Activated CD4-positive, alpha-beta T cell treated with anti-CD3 and anti-CD28 coated beads for 24 hours (primary cell): ENCODE measurements at places on chromosomes 12 and 14.

GRCh38 chr12:127044836-127045235 is 1222.1 kb upstream of the TMEM132C start:
- DNase-seq, result no peak

DNA sequence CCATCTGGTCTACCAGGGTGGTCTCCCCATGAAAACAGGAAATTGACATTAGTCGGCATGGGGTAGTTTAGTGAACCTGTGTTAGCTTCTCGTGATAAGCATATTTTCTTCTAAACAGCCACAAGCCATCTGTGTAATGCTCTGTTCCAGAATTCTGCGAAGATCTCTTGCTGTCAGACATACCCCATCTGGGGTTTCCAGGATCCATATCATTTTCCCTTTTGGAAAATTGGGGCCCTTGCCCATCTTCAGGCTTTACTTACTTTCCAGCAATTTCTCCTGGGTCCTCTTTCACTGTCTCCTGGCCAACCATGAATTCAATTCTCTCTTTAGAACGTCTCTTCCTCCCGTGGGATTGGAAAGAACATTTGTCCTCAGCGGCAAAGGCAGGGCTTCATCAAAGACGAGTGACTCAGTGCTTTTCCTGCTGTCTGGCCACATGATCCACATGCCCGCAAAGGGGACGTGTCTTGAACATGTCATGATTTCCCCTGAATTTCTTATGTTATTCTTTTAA is 21.4 kb upstream of the NCOR2 start:
- no peak for DNase-seq

DNA sequence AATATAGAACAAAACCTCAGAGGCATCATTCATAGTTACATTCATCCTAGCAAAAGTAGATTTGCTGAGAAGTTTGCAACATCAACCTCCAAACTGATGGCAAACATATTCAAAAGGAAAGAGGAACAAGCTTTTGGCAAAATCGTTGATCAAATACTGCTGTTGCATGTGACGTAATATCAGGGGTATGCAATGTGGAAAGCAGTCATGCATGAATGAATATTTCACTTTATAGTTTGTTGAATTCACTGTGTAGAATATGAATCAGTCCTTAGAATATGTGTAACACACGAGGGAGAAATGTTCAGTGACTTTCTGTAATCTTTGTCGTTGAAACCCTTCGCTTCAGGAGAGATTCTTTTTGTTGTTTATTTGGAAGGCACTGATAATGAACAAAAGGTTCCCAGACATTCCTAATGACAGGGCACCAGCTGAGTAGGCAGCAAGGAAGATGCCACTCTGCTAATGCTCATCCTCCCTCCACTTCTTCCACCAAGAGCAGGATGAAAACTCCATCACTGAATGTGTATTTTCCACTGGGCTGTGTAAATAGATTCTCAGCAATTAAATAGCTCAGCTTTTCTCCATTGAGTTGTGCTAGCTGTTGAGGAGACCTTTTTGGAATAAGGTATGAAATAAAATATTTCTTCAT is 126.1 kb downstream of the PELI2 start:
- no peak for DNase-seq

DNA sequence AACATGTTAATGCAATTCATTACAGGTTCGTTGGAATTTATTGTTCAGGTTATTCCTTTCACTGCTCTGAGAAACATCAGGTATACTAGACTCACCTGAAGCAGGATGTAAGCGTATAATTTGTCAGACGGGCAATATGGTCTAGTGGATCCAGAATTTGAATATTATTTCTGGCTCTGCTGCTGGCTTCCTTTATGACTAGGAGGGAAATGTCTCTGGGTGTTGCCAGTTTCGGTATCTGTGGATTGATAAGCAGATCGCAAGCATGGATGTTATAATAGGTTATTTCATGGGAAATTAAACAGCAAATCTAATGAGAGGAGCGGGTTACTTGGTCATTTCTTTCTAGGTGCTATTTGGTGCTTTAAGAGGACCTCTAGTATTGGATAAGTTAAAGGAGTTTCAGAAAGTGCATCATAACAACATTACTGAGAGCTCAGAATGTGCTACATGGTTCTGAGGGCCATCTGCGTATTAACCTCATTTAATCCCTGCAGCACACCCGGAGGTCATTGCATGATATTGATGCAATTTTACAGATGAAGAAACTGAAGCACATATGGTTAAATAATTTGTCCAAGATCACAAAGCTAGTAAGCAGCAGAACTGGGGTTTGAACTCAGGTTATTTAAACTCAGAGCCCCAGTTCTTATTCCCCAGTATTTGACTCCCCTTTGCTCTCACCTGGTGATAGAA is 47.3 kb upstream of the BCAT1 start:
- DNase-seq, result no peak

DNA sequence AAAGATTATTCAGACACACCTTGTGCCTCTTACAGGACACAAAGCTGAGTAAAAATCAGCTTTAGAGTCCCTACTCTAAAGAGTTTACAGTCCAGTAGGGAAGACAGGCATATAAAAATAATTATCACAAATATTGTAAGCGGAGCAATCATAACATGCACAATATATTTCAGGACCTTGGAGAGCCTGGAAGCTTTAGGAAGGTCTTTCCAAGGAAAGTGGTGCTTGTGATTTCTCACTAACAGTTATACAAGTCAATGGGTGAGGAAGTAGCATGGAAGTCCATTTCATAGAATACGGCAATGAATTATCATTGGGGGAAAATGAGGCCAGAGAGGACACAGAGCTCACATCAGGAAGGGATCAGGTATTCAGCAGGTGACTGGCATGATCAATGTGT is 268.3 kb downstream of the C12orf50 start:
- no peak for DNase-seq

DNA sequence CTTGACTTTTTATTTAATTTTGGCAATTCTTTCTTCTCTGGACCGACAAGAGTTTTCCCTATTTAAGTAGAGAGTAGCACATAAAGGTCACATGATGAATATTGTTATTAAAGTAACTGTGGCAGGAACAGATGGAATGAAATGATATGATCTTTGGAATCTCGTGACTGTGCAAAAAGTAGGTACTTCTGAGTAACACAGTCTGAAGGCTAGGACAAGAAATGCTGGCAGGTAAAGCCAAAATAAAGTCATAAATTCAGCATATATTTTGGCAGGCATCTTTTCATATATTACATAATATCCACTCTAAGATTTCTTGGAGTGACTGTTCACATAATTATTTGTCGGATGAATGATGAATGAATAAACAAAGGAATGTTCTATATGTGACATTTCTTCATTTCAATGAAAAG is 121.4 kb downstream of the EFCAB11 start:
- DNase-seq, result no peak
